ENCODE measurements at places on chromosomes 4 and X.

- DNase-seq, result no peak
These were observed 36.4 kb upstream of the ADH4 start for GRCh38 chr4:99180382-99181070.

- no peak for DNase-seq
These were observed 17.7 kb downstream of the MRFAP1 start for GRCh38 chr4:6658209-6658595.

- no peak for DNase-seq
These were observed 462.8 kb downstream of the PCDH18 start for GRCh38 chr4:137069473-137069872.

- DNase-seq, result no peak
These were observed 118.7 kb downstream of the KLHL8 start for GRCh38 chr4:87101543-87102199.

- no peak for DNase-seq
These were observed 59.3 kb downstream of the MSN start for GRCh38 chrX:65726715-65727114.

DNA sequence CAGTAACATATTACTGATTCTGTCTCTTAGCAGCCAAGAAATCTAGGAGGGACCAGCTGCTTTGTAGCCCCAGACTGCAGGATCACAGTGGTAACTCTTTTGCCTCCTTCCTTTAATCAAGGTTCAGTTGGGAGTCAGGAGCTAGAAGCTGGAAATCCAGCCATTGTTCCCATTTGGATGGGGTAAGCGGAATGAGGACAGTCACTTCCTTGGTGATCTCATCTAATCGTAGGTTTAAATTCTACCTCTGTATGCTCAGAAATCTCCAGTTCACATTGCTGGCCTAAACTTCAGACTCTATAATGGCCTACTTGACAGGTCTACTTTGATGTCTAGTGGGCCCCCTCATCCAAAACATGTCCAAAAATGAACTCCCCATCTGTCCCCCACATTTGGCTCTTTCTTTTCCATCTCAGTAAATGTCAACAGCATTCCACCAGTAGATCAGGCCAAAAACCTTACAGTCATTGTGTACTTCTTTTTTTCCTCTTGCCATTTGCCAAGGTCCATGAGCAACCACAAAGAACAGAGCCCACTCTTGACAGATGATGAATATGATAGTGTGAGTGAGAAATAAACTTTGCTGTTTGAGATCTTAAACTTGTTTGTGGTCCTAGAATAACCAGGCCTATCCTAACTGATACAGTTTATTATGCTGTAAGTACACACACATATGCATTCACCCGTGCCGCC is 40.1 kb downstream of the WWC2 start:
- no peak for DNase-seq

DNA sequence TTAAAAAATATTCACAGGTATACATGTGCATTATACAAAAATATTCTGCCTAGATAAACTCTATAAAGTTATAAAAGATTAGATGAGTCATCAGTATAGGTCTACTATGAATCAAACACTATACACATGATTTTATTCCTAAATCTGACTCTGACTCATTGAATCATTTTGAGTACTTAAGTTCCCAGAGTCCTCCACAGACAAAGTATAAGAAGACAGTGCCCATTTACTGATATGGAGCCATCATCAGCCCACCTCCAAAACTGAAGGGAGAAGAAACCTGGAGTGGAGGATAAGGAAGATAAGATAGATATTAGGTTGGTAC is 28.7 kb upstream of the ANTXR2 start:
- no peak for DNase-seq

DNA sequence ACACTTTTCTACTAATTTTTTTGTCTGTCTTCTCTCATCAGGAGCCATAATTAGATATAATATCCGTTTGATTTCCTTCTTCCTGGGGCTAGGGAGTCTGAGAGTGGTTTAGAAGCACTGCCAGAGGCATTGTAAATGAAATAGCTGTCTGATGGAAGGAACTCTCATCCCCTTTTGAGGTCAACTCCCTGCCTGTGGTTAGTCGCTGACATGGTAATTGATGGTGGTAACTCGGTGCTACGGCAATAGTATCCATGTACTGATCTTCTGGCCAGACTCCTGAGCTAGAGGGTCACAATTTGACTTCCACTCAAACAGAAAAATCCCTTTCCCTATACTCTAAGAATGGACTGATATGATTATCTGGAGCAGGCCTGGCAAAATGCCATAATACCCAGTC is 108.1 kb upstream of the TRPC5 start:
- DNase-seq, result no peak

- no peak for DNase-seq
These were observed 8.1 kb upstream of the HPF1 start for GRCh38 chr4:169765835-169766234.

GRCh38 chrX:14554131-14554715 is 24.9 kb downstream of the GLRA2 start:
- DNase-seq, result no peak

DNA sequence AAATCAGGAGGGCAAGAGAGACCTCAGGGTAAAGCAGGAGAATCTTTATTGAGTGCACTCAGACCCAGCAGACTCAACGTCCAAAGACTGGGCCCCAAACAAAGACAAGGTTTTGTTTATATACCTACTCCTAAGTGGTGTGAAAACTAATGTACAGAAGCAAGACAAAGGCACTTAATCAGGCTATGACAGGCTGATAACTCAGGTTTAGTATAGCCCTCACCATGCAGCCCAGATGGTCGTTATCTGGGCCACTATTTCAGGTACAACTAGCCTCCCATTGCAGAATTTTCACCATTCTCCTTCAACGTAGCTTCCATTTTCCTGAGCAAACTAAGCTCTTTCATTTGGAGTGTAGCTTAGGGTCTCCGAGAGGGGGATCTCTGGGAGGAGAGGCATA is 36.9 kb downstream of the SULT1E1 start:
- DNase-seq, result no peak

DNA sequence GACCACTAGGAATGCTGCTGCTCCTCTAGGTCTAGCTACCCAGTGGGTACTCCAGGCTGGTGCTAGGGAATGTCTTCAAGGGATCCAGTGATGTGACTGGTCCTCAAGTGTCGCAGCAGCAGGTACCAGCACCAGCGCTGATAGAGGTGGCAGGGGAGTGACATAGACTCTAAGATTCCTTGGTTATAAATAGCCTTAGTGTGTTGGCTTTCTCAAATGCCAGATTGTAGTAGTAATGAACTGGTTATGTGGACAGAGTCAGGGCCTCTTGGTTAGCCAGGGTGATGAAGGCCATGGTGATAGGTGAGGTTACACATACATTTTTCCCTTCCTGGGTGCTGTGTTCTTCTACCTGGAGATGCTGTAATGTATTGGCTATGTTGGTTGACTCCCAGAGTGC is 38.3 kb downstream of the DCLK2 start:
- DNase-seq, result no peak

- DNase-seq, result peak; percentile 4
These were observed 2.4 kb upstream of the NBDY start for GRCh38 chrX:56726605-56727004.

DNA sequence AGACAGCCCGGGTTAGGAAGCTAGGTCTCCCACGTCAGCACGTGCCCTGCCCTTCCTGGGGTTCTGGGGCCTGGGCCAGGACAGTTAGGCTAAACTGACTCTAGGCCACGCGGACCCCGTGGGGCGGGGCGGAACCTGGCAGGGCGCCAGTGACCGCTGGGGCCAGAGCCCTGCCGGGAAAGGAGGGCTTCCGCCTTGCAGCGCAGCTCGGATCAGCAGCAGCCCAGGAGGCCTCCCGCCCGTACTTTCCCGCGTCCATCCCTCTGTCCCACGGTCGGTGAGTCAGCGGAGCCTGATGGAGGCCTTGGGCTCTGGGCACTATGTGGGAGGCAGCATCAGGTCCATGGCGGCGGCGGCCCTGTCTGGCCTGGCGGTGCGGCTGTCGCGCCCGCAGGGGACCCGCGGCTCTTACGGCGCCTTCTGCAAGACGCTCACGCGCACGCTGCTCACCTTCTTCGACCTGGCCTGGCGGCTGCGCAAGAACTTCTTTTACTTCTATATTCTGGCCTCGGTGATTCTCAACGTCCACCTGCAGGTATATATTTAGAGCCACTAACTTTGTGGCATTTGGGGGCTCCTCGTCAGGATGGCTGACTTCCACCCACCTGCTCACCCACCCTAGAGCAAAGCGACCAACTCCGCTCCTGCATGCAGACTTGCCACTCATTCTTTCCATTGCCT is at the start of gene SMIM10:
TSS of gene SMIM10 (plus strand) at position 191 of the 681 bp plus-strand sequence. CDS start at position 296, 105 bp downstream.
- peak; percentile 62 for DNase-seq

DNA sequence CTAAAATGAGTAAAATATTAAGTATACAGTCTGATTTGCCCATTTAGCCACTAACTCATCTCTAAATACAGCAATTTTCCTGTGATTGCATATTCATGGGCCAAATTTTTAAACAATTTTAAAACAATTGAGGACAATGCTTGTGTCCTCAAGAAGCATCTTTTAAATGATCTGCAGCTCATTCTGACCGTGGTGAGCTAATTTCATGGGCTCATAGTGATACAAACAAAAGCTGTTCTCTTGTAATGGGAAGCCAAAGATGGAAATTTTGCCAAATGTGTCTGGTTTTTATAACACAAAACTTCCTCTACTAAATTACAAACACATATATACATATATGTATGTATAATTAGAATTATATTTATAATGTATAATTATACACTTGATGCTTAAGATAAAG is 39.7 kb downstream of the HMGB2 start:
- no peak for DNase-seq

- no peak for DNase-seq
These were observed 81.2 kb downstream of the ADAM29 start for GRCh38 chr4:174999407-174999806.

DNA sequence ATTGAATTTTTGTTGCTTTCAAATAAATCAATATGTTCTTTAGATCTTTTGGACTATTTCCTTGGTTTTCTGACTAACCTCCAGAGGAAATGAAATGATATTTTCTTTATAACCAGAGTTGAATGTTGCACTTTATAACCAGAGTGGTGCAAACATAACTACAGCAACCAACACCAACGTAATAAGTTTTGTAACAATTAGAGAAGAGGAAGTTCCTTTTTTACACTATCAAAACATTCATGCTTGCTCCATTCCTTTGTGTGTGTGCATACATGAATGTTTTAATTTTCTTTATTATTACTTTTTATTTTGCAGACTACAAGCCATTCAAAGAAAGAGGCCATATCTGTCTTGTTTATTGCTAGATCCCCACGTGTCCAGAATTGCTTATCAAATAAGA is 193.0 kb upstream of the PPP3CA start:
- DNase-seq, result no peak

GRCh38 chr4:37490391-37491347 is 195.5 kb downstream of the RELL1 start:
- DNase-seq, result peak; percentile 44

GRCh38 chr4:152157629-152158028 is 378.3 kb downstream of the FBXW7 start:
- DNase-seq, result no peak

Measured in HuH-7 (cell line).